ENCODE measurements at places on chromosomes 5 and 9. TPM values are rescaled to one million over a fixed set of nuclear protein-coding genes. Genes with fewer than 3 reads are reported as not detected.

Gene RNF180
- total RNA-seq: 2.4 TPM

- peak; percentile 51 for DNase-seq
Measured at GRCh38 chr5:72245951-72246532, 74.0 kb downstream of the MRPS27 start.

GRCh38 chr5:31247381-31247780, 53.9 kb downstream of the CDH6 start:
- no peak for DNase-seq

DNA sequence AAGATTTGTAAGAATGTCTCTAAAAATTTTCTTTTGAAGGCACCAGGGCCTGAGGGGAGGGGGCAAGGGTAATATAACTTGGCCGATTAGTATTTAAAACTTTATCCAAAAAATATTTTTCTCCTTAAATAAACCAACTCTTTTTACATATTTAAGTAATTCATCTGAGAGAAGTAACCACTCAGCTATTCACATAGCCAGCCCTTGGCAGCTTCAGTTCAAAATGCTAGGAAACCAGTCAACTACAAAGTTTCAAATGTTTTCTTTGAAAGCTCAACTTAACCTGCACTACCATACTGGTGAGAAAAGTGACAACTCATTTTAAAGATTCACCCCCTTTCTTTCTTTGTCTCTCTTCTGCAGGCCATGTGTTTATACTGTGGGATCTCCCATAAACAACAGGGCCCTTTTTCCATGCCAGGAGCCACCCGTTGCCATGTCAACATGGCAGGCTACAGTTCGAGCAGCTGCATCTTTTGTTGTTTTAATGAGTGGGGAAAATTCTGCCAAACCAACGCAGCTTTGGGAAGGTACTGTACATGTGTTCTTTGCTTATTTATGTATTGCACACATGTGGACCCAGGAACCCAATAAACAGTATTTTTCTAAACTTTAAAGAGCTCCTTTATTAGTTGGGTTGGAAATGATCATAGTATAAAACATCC, 46.3 kb downstream of the AOPEP start:
- DNase-seq: no peak

DNA sequence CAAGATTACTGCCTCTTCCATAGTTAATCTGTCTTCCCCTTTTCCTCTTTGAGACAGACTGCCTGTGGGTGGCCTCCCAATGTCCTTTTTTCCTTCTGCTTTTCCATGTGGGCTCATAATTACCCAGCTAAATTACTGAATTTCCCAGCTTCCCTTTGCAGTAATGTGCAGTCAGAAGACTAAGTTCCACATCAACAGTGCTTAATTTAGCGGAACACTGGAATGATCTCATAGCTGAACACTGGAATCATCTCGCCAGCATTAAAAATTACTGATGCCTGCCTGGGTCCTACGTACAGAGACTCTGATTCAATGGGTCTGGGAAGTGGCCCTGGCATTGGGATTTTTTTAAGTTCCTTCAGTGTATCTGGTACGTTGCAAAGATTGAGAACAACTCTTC, 84.3 kb downstream of the DNAH5 start:
- DNase-seq: no peak

DNA sequence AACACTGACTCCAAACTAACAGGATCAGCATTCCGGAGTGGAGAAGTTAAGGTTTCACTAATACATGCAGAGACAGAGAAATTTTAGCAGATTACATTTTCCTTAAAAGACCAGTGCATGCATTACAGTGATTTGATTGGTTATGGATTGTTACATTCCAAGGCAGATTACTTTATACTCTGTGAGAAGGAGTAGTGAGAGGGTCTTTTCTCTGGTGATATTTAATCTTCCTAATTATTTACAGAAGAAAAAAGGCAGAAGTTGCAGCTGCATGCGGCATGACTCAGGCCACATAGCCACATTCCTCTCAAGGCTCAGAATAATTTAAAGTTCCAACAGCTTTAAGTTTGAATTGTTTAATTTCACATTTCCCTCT, 53.0 kb upstream of the PDZD2 start:
- DNase-seq: peak; percentile 11

DNA sequence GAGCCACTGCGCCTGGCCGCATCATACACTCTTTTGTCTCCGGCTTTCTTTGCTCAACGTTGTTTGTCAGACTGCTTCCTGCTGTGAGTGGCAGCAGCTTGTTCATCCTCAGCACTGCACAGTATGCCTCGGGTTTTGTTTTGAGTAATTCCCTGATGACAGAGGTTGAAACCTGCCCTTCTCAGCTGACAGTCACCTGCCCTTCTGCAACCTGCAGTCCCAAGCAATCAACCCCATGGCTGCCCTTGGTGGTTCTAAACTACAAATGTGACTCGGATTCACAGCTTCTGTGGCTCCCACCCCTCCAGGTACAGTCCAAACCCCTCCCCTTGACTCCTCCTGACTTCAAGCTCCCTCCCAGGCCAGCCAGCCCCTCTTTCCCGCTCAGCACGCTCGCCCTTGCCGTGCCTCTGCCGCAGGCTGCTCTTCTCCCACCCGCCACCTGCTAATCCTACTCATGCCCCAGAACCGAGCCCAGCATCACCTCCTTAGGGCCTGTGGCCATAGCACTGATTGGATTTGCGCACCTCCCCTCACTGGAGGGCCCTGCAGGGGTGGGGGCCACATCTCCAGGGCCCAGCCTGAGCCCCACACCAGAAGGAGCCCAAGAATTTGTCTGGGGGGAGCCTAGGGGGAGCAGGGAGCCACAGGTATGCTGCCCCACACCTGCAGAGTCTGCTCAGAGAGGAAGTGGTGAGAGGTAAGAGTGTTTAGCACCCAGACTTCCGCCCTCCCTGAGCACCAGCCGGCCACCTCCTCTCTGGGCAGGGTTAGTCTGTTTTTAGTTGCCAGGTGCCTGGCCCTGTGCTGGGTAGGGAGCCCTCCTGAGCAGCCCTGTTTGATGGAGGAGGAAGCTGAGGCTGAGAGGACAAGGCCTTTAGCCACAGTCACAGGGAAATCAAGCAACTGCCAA, 10.1 kb downstream of the EEIG1 start:
- no peak for DNase-seq

Gene ANKRD55
- not detected for total RNA-seq

GRCh38 chr5:174311531-174312269, 266.2 kb downstream of the NSG2 start:
- DNase-seq: peak; percentile 75

GRCh38 chr5:42855811-42856210, 44.1 kb upstream of the SELENOP start:
- no peak for DNase-seq

Gene CORO2A
- 1.8 TPM for total RNA-seq

Gene RNF183
- not detected for total RNA-seq

- DNase-seq: no peak
Measured at GRCh38 chr9:18786911-18787650, 245.9 kb downstream of the SAXO1 start.

Gene SVEP1
- total RNA-seq: 1.3 TPM
